Cardiac fibroblast (primary cell): ENCODE measurements at places on chromosomes 13 and 19.
A peak's percentile ranks its signal among the peaks of the same experiment; 100 is the strongest.

DNA sequence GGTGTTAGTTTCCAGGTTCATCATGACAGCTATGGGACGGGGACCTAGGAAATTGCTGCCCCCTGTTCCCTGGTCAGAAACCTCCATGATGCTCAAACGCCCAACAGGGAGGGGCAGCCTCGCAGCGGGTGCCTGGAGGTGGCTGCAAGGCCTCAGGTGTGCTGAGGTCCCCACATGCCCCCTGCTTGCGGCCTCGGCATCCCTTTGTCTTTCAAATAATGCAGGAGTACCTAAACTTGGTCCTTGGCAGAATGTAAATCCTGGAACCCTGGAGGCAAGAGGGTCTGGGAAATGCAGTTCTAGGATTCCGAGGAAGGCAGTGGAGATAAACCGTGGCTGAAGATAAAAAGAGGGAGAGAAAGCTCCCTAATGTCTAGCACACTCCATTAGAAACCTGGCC, 52.4 kb downstream of the SKA3 start:
- no peak for DNase-seq

- peak; percentile 29 for DNase-seq
Measured at GRCh38 chr13:40056898-40057619, 401.6 kb downstream of the COG6 start.

DNA sequence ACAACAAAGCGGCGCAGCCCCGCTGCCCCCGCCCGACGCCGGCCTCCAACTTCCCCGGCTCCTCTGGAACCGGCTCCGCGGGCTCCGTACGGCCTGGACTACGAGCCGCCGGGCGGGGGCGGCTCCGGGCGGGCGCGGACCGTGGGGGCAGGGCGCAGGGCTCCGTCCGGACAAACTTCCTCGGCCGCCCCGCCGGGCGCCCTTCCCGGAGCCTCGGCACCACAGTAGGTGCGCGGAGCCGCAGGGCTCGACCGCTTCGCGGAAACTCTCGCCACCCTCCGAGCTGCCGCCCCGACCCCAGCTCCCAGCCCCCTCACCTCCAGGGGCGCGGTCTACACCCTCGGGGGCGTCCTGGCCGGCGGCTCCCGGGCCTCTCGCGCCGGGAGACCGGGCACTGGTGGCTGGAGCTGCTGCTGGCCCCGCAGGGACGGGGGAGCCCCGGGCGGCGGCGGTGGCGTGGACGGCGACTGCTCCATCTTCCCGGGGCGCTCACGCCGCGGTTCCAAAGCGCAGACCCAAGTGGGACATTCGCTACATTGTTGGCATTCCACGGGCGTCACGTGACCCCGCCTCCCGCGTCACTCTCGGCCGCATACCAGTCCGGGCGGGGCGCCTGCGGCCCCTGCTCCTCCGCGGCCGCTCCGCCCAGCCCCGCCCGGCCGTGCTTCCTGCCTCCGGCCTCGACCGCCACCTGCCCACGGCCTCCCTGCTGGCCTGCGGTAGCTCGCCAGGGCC, at the start of gene LATS2:
Gene LATS2, minus strand, starts transcription at position 558 of the 735 bp plus-strand sequence. CDS start 15,560 bp downstream, outside the sequence.
- peak; percentile 94 for DNase-seq

GRCh38 chr19:18772620-18773587, 18.2 kb downstream of the COMP start:
- DNase-seq: no peak

- no peak for DNase-seq
Measured at GRCh38 chr13:107192289-107192688, 624.4 kb upstream of the ARGLU1 start.

- no peak for DNase-seq
Measured at GRCh38 chr19:28319227-28319626, 893.7 kb downstream of the UQCRFS1 start.

DNA sequence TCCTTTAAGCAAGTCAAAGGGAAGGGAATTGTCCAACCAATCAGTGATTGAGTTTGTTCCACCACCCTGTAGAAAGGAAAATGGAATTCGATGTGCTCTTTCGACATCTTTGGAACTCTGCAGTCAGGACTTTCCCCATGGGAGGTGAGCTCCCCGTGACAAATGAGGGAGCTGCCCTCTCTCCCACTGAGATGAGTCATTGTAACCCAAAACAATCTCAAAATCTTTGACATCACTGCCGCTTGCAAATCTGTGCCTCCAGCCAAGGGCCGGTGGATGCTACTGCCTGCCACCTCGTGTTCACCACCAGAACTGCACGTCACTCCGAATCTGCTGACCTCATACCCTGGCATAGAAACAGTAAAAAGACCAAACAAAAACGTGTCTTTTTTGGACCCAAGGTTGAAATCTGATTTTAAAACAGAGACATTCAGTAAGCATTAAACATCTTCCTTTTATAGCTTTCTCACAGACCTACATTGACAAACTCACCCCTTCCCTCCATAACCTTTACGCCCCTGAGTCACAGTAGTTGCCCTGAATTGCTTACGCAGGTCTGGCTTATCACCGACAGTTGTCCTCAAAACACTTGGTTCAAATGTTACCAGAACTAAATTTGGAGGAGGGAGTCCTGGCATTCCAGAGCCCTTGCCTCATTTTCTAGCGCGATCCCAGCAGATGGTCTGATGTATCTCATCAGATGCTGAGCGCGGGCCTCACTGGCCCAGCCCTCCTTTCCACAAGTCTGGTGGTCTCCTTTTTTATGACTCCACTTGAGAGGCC, 105.2 kb downstream of the COL4A2 start:
- peak; percentile 100 for DNase-seq

- DNase-seq: peak; percentile 5
Measured at GRCh38 chr19:31438401-31439269, 89.4 kb upstream of the TSHZ3 start.

- DNase-seq: peak; percentile 73
Measured at GRCh38 chr13:33017323-33017929, 1.2 kb downstream of the KL start.

GRCh38 chr13:83798731-83799130, 83.5 kb downstream of the SLITRK1 start:
- DNase-seq: peak; percentile 2

- DNase-seq: peak; percentile 63
Measured at GRCh38 chr13:99322297-99323103, 15.3 kb upstream of the GPR183 start.

GRCh38 chr19:43395561-43395960, 19.1 kb upstream of the TEX101 start:
- no peak for DNase-seq

- DNase-seq: peak; percentile 49
Measured at GRCh38 chr19:22882797-22883196, 50.7 kb downstream of the ZNF723 start.

DNA sequence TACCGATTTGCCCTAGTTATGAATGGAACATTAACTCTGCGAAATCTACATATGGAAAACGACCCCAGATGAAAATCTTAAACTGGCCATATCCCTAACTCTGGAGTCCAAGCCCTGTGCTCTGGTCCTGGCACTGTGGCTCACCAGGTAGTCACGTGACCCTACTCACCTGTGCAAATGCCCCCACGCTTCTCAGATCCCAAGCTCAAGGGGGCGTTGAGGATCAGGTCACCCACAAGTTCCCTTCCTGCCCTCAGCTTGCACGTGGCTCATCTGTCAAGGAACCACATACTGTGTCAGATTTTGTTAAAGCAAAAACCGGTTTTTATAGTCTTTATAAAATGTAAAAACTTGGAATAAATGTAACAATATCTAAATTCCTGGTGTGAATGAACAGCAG, 324.0 kb downstream of the SHISA2 start:
- no peak for DNase-seq

GRCh38 chr19:35828692-35829301, 16.2 kb upstream of the PRODH2 start:
- peak; percentile 66 for DNase-seq

- DNase-seq: no peak
Measured at GRCh38 chr13:77412116-77412635, 85.3 kb upstream of the MYCBP2 start.

DNA sequence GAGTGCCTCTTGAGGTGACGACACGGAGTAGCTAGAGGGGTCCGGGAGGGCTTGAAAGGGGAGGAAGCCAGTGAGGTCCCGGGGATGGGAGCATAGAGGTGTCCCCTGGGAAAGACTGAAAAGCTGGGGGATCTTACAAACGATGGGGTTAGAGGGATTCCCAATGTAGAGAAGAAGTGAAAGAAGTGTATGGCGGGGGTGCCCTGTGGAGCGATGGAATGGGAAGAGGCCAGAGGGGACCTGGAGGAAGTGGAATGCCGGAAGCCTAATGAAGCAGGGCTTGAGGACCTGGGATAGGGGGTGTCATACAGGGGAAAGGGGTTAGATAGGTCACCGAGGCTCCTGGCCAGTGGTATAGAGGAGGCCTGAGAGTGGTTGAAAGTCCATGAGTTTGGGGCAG, 580 bp downstream of the AP2A1 start:
- peak; percentile 19 for DNase-seq

DNA sequence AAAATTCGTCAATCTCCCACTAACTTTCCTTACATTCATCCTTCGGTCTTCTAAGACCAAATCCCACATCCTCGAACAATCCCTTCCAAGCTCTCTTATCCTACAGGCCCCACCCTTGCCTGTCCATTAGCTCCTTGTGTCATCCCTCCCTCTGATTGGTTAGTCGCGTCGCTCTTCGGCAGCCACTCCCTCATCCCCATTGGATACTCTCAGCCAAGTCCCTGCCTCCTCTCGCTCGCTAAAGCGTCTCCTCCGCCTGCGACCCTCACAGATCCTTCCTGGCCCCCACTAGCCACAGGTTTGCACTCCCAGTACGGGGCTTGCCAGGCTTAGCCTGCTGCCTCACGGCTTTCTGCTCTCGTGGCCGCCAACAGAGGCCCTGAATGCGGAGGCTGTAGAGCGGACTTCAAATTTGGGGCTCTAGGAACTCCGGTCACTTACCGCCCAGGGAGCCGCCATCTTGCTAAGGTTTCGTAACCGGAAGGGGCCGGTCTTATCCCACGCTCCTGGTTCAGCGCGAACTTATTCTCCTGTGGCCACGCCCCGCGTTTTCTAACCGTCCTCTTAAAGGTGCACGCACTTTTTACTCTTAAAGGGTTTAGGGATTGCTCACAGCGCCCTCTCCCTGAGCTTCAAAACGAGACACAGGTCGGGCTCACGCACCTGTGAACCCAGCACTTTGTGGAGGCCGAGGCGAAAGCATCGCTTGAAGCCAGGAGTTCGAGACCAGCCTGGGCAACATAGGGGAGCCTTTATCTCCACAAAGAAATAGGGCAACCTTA, at the start of gene DMAC2:
Gene DMAC2, minus strand, starts transcription at position 472 of the 782 bp plus-strand sequence. Its CDS starts 13 bp downstream, at position 459.
- DNase-seq: peak; percentile 99

DNA sequence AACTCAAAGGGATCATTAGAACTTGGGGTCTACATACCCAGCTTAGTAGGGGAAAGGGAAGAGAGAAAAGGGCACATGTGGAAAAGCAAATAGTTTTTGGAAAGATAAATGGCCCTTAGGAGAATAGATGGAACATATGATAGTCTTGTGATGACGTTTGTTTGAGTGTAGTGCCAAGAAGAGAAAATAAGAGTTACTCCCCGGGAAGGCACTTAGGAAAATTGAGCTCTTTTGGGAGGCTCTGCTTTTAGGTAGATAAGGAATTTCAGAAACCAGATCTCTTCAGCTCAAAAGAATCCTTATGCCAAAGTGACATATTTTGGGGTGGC, 44.8 kb upstream of the SERTM1 start:
- no peak for DNase-seq

- no peak for DNase-seq
Measured at GRCh38 chr13:22538400-22538799, 642.4 kb upstream of the SGCG start.

- no peak for DNase-seq
Measured at GRCh38 chr19:2022289-2022688, 6.8 kb upstream of the BTBD2 start.

GRCh38 chr13:20425819-20426219, 99.8 kb downstream of the CRYL1 start:
- no peak for DNase-seq

- no peak for DNase-seq
Measured at GRCh38 chr19:14467391-14467790, 7.8 kb downstream of the PTGER1 start.

- peak; percentile 9 for DNase-seq
Measured at GRCh38 chr19:31261603-31262212, 87.5 kb downstream of the TSHZ3 start.

GRCh38 chr13:60220072-60220471, 56.3 kb upstream of the DIAPH3 start:
- no peak for DNase-seq

DNA sequence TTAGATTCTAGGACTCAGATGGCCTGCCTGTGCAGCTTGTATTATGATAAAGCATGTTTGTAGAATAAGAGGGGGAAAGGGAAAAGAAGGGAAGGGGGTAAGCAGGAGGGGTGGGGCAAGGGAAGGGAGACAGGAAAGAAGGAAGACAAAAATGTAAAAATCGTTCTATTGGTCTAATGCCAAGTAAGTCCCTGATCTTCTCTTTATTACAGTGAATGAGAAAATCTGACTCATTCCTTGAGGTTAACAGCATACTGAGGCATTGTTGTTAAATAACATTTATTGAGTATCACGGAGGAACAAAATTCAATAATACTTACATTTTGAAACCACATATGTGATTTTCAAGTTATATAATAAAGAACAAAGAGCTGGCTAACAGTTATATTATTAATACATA, 1534.7 kb downstream of the OLFM4 start:
- no peak for DNase-seq

DNA sequence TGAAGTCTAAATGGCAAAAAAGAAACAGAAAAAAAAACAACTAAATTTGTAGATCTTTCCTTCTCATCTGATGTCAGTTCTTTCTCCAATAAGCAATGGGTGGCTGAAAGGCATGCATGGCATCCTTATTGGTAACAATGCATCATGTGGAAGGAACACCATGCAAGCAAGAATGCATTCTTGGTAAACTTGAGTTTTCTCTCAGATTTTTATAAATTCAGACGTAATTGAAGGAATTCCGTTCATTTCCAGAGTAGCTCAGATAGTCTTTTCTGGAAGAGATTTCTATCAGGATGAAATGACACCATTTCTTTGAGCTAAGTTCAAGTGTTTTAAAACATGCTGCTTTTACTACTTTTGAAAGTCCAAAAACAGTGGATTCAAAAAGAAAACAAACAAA, 373.0 kb downstream of the COG6 start:
- DNase-seq: no peak
